ENCODE measurements at places on chromosomes 7 and 10.

- no peak for DNase-seq
These were observed 8.9 kb downstream of the DENND11 start for GRCh38 chr7:141693082-141693481.

DNA sequence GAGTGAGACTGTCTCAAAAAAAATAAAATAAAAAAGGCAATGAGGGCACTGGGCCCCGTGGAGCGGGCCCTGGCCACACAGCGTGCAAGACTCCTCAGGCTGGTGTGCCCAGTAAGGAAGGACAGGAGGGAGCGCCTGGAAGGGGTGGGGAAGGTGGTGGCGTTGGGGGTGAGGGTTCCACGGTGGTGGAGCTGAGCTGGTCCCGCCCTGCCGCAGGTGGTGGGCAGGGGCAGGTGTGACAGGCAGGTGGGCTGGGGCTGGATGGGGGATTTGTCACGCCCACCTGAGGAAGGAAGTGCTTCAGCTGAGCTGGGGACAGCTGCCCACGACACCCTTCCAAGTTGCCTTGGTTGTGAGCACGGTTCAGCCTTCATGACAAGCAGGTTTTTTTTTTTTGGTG is 760 bp upstream of the PRAP1 start:
- DNase-seq = no peak

DNA sequence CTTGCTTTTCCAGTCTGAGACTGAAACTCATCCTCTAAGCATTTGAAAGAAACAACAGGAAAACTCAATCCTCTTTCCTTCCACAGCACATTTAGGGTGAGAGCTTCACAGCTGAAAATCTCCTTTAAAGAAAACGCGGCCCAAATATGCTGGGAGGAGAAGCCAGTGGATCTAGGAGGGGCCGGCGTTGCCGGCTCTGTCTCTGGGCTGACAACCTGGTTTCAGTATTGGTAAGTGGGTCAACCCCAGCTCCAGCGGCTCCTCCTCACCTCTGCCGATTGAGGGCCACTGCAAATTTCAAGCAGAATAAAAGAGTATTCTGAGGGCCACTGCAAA is 75.3 kb upstream of the CPXM2 start:
- no peak for DNase-seq

- DNase-seq = no peak
These were observed 56.1 kb downstream of the DGKB start for GRCh38 chr7:14846405-14846804.

GRCh38 chr10:61618388-61618961 is 44.3 kb upstream of the CABCOCO1 start:
- no peak for DNase-seq

DNA sequence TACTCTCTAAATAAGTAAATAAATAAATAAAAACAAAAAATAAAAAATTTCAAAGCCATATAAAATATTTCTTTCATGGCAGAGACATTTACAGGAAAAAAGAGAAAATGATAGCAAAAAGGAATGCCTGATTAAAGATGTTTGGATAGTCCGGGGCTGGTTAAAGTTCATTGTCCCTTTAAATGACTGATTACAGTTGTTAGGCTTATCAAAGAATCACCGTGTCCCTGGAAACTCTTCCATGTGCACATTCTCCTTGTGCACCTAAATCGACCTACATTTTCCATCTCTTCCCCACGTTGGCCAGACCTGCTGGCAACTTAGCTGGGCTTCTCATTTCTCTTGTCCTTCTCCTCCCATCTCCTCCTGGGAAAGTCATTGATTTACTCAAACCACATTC is 69.1 kb downstream of the ABCB5 start:
- no peak for DNase-seq

DNA sequence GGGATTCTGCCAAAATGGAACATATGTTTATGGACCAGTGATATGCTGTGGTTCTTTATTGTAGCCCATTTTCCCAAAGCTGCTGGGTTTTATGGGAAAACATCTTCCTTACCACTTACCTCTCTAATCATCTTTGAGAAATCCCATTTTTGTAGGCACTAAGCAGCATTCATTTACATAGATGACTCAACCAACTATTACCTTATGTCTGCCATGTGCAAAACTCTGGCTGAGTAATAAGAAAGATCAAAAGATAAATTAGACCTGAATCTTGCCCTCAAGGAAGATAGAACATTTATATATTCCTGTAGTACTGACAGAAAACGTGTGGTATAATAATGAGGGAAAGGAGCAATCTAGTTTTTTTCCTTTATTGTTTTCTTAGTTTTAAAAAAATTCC is 24.3 kb downstream of the CBLL1 start:
- DNase-seq = no peak
